HCT116 (cell line): ENCODE measurements at places on chromosomes 16 and 17. TPM values are rescaled to one million over a fixed set of nuclear protein-coding genes. Genes with fewer than 3 reads are reported as not detected.

- H3K27me3 ChIP-seq = no peaks in the 10 kb centered on the region
- peaks cover 3% of the 10 kb centered on the region; the same call in 1 of the 2 replicates for H3K36me3 ChIP-seq
- H3K4me3 ChIP-seq = no peak overlapping the region
- no peaks in the 10 kb centered on the region; the same call in 1 of the 2 replicates for H3K4me1 ChIP-seq
- H3K27ac ChIP-seq = no peak overlapping the region
Measured at GRCh38 chr16:2598133-2598641, 60.4 kb downstream of the PDPK1 start.

DNA sequence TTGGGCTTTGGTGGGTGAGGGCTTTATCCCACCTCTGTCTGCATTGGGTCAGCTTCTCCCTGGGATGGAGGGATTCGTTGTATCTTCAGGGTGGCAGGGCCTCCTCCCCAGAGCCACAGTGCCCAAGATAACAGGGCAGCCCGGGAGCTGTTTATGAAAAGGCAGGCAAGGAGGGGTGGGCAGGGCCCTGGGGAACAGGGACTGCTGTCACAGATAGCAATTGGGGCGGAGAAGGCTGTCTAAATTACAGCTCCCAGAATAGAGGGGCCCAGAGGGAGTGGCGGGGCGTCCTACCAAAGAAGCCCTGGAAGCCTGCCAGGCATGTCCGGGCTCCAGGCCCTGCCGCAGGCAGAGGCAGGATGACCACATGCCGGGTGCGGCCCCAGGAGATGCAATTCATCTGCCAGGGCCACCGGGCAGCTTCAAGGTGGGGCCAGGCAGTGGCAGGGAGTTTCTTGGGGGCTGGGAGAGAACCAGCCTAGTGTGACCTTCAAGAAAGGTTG lies 18.8 kb upstream of the PHOSPHO1 start:
- H3K36me3 ChIP-seq = no peaks in the 10 kb centered on the region
- peaks cover 26% of the 10 kb centered on the region for H3K4me1 ChIP-seq
- H3K27me3 ChIP-seq = no peaks in the 10 kb centered on the region
- H3K27ac ChIP-seq = no peak overlapping the region

GRCh38 chr17:19705771-19706770 lies 10.3 kb downstream of the SLC47A2 start:
- H3K27ac ChIP-seq = no peak overlapping the region
- no peaks in the 10 kb centered on the region for H3K27me3 ChIP-seq
- no peak overlapping the region for H3K4me3 ChIP-seq
- no peak for DNase-seq

GRCh38 chr16:3780570-3780969 lies 63.2 kb upstream of the TRAP1 start:
- no peak overlapping the region for H3K27ac ChIP-seq
- H3K36me3 ChIP-seq = peaks cover 25% of the 10 kb centered on the region; the same call in 1 of the 2 replicates
- H3K4me1 ChIP-seq = no peaks in the 10 kb centered on the region
- no peaks in the 10 kb centered on the region for H3K27me3 ChIP-seq
- DNase-seq = no peak
- no peak overlapping the region for H3K4me3 ChIP-seq

- no peak within 1 kb of the TSS for H3K4me3 ChIP-seq
- H3K27ac ChIP-seq = no peak within 1 kb of the TSS
- H3K36me3 ChIP-seq = no peaks in the 10 kb centered on the region
- H3K4me1 ChIP-seq = peaks cover 9% of the 10 kb centered on the region
- no peak for DNase-seq
Measured at GRCh38 chr16:3577302-3577752, at the start of gene NLRC3. Gene NLRC3, minus strand, starts transcription at chr16:3577403. Its CDS starts 12,367 bp downstream, at chr16:3565036.

DNA sequence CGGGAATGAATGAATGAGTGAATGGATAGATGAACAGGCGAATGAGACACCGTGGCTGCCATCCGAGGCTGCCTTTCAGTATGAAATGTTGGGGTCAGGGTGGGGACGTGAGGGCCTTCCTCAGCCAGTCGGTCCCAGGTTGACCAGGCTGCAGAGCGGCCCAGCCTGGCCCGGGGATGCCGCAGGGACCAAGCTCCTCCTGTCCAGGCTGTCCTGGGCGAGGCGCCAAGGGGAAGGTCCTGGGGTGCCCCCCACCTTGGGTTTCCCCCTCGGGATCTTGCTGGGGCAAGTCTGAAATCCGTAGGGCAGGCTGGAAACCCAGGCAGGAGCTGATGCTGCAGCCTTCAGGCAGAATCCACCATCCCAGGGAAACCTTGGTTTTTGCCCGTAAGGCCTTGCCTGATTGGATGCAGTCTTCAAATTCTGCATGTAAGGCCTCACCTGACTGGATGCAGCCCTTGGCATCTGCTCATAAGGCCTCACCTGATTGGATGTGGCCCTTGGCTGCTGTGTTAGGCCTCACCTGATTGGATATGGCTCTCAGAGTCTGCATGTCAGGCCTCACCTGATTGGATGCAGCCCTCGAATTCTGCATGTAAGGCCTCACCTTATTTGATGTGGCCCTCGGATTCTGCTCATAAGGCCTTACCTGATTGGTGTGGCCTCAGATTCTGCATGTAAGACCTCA lies 61.7 kb upstream of the ZNF469 start:
- peaks cover 13% of the 10 kb centered on the region for H3K4me1 ChIP-seq
- H3K4me3 ChIP-seq = no peak overlapping the region
- no peaks in the 10 kb centered on the region for H3K36me3 ChIP-seq
- no peaks in the 10 kb centered on the region for H3K27me3 ChIP-seq
- DNase-seq = peak; percentile 42
- H3K27ac ChIP-seq = no peak overlapping the region

DNA sequence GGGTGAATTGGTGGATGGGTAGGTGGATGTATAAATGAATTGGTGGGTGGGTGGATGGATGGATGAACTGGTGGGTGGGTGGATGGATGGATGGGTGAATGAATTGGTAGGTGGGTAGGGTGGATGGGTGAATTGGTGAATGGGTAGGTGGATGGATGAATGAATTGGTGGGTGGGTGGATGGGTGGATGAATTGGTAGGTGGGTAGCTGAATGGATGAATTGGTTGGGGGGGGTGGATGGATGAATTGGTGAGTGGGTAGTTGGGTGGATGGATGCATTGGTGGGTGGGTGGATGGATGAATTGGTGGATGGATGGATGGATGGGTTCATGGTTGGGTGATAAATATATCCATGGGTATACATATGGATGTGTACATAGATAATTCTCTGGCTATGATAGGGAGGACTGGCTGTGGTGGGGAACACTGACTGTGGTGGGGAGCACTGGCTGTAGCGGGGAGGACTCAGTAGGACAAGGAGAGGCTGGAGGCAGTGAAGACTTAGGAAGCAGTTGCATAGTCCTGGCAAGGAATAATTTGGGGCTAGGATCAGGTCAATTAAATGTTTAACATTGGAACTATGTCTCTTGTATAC lies 54.4 kb downstream of the ABCC1 start:
- H3K4me3 ChIP-seq = no peak overlapping the region
- H3K27ac ChIP-seq = no peak overlapping the region
- no peak for DNase-seq
- no peaks in the 10 kb centered on the region for H3K27me3 ChIP-seq

GRCh38 chr16:71555230-71555891 lies 21.5 kb downstream of the TAT start:
- no peaks in the 10 kb centered on the region for H3K4me1 ChIP-seq
- H3K4me3 ChIP-seq = no peak overlapping the region
- DNase-seq = no peak
- H3K27me3 ChIP-seq = no peaks in the 10 kb centered on the region

- peaks cover 64% of the 10 kb centered on the region for H3K4me1 ChIP-seq
- H3K36me3 ChIP-seq = no peaks in the 10 kb centered on the region
- no peak overlapping the region; the same call in 1 of the 2 replicates for H3K27ac ChIP-seq
- DNase-seq = no peak
Measured at GRCh38 chr17:77363821-77364361, 223.1 kb downstream of the SEC14L1 start.

- H3K4me1 ChIP-seq = peaks cover 52% of the 10 kb centered on the region
- H3K36me3 ChIP-seq = no peaks in the 10 kb centered on the region
- DNase-seq = no peak
Measured at GRCh38 chr17:68289936-68290267, 1.0 kb downstream of the SLC16A6 start.

DNA sequence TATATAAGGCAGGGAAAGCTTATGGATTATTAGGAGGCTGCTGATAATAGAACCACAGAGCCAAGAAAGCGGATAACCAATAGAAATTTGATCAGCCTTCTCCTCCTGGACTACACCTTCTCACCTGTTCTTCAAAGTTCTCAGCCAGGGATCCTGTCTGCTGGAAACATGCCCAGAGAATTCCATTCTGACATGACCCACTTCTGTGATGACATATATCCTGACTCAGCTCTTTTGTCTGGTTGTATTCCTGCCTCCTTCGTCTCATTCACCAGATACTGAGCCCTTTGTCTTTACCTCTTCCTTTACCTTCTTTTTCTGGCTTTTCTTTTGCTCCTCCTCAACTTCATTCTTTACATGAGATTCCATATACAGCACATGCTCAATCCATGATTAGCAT lies 576.1 kb downstream of the CDH11 start:
- DNase-seq = no peak
- H3K4me3 ChIP-seq = no peak overlapping the region
- H3K36me3 ChIP-seq = no peaks in the 10 kb centered on the region
- H3K27me3 ChIP-seq = no peaks in the 10 kb centered on the region
- no peaks in the 10 kb centered on the region for H3K4me1 ChIP-seq

GRCh38 chr16:88494335-88495154 lies 41.5 kb downstream of the ZFPM1 start:
- DNase-seq = no peak
- no peaks in the 10 kb centered on the region for H3K27me3 ChIP-seq
- no peak overlapping the region for H3K4me3 ChIP-seq
- H3K36me3 ChIP-seq = no peaks in the 10 kb centered on the region
- no peak overlapping the region for H3K27ac ChIP-seq

GRCh38 chr17:50440172-50440837 lies 14.3 kb downstream of the ACSF2 start:
- H3K27ac ChIP-seq = no peak overlapping the region
- no peak overlapping the region for H3K4me3 ChIP-seq
- H3K27me3 ChIP-seq = no peaks in the 10 kb centered on the region

GRCh38 chr17:71633391-71633849 lies 487.4 kb upstream of the SOX9 start:
- H3K27me3 ChIP-seq = no peaks in the 10 kb centered on the region
- H3K4me1 ChIP-seq = peaks cover 51% of the 10 kb centered on the region
- H3K4me3 ChIP-seq = no peak overlapping the region
- no peaks in the 10 kb centered on the region for H3K36me3 ChIP-seq

DNA sequence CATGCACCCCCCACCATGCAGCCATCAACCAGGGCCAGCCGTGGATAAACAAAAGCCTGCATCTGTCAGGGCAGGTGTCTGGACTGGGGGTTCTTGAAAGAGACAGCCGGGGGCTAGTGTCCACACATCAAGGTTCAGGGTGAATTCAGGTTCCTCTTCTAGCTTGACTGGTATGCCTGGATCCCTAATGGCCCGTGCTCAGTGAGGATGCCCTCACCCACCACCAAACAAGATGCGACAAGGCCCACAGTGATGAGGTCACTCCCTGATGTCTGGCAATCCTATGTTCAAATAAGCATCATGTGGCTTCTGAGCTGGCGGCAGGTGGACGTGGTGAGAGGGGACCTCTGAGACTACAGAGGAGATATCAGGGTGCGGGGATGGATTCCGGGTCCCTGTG lies 64.6 kb downstream of the GOSR1 start:
- no peak overlapping the region for H3K4me3 ChIP-seq
- no peak for DNase-seq
- H3K27me3 ChIP-seq = no peaks in the 10 kb centered on the region
- H3K4me1 ChIP-seq = no peaks in the 10 kb centered on the region
- H3K36me3 ChIP-seq = no peaks in the 10 kb centered on the region

GRCh38 chr17:36936455-36937000 lies 747 bp upstream of the LHX1 start:
- H3K36me3 ChIP-seq = no peaks in the 10 kb centered on the region
- H3K27ac ChIP-seq = no peak overlapping the region
- no peaks in the 10 kb centered on the region for H3K27me3 ChIP-seq
- peaks cover 2% of the 10 kb centered on the region; the same call in 1 of the 2 replicates for H3K4me1 ChIP-seq
- H3K4me3 ChIP-seq = no peak overlapping the region

DNA sequence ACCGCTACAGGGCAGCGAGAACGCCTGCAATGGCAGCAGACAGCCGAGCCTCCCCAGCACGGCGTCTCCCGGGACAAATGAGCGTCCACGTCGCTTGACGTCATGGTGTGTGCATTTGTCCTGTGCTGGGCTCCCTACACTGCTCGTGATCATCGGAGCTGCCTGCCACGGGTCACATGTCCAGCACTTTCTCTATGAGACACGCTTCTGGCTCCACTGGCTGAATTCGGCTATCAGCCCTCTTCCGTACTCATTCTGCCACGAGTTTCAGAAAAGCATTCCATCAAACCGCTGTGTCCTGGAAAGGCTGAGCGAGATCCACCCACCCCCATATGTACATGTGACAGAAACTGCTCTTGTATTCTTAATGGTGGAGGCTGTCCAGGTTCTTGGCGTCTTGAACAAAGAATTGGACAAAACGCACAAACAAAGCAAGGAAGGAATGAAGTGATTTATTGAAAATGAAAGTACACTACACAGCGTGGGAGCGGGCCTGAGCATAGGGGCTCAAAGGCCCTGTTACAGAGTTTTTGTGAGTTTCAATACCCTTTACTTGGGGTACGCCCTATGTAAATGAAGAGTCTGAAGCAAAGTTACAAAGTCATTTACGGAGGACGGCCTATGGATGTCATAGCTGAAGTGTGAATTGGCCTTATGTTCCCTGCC lies 28.5 kb upstream of the SHCBP1 start:
- H3K36me3 ChIP-seq = no peaks in the 10 kb centered on the region
- H3K4me3 ChIP-seq = no peak overlapping the region
- no peak overlapping the region for H3K27ac ChIP-seq
- H3K27me3 ChIP-seq = no peaks in the 10 kb centered on the region
- no peaks in the 10 kb centered on the region for H3K4me1 ChIP-seq

- H3K27ac ChIP-seq = no peak overlapping the region
- no peak overlapping the region for H3K4me3 ChIP-seq
- H3K36me3 ChIP-seq = no peaks in the 10 kb centered on the region; the same call in 1 of the 2 replicates
- no peak for DNase-seq
Measured at GRCh38 chr16:10504404-10504885, 76.0 kb downstream of the EMP2 start.

DNA sequence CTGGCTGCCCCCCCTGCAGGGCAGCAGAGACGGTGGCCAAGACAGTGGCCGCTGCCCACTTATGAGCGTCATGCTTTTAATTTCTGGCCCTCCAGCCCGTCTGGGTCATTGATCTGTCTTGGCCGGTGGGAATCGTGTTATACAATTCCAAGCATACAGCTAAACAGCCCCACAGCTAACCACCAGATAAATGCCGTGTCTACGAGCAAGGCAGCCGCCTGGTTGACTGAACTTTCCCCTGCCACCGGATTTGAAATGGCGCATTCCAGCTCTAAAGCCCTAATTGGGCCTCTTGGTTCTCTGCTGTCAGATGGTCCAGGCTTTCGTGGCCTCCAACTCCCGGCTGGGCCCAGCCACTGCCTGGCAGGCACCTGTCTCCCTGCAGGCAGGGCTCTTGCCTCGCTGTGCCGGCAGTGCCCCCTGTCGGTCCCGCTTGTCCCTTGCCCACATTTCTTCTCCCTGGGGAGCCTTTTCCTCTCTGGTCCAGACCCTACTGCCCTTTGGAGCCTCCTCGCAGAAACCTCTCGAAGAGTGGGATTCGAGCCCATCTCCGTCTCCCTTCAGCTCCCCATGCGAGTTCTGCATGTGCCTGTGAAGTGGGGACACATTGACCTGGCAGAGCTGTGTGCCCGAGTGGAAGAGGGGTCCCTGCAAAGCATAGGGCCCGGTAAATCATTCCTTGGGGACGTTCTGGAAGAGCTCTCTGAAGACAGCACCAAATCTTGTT lies 1.8 kb upstream of the RBFOX3 start:
- no peaks in the 10 kb centered on the region for H3K4me1 ChIP-seq
- peak; percentile 63 for DNase-seq
- H3K27ac ChIP-seq = no peak overlapping the region
- H3K36me3 ChIP-seq = no peaks in the 10 kb centered on the region

SCIMP gene
- total RNA-seq = not detected

ARHGAP23 gene
- 41.0 TPM for total RNA-seq

SLC5A10 gene
- not detected for total RNA-seq

KRTAP1-5 gene
- not detected for total RNA-seq

HOXB2 gene
- 2.0 TPM for total RNA-seq
